ENCODE measurements at places on chromosomes 7 and 10.
A peak's percentile ranks its signal among the peaks of the same experiment; 100 is the strongest.

GRCh38 chr7:33794419-33794818 is 110.9 kb upstream of the BMPER start:
- DNase-seq: no peak

DNA sequence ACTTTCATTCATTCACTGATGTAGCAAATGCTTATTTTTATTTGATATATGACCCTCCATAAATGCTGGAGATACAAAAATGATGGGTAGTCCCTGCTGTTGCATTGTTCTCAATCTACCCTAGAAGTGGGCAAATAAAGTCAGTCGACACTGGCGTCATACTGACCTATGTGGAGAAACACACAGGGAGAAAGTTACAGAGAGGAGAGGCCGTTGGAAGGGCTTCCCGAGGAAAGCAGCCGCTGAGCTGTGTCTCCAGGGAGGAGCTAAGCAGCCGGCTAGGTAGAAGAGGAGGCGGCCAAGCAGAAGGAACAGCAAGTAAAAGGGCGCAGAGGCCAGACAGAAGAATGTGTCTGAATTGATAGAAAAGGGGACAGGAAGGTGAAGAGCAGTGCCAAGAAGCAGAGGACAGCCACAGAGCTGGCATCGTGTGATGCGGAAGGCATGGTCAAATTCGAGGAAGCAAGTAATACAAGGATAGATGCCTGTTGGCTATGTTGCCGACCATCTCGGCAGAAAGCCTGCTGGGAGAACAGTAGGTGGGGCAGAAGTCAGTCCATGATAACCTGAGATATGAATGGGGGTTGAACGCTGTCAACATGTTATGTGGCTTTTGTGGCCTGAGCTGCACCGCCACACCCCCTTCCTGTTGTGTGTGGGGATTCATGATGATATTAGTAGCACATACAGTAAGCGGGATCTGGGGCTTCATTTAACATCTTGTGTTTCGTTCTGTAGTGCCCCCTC is 25.9 kb downstream of the ST8SIA6 start:
- DNase-seq: no peak

- no peak for DNase-seq
Measured at GRCh38 chr10:59587083-59587755, 122.4 kb downstream of the SLC16A9 start.

GRCh38 chr10:18976696-18977251 is 71.8 kb upstream of the MALRD1 start:
- no peak for DNase-seq

- DNase-seq: peak; percentile 49
Measured at GRCh38 chr10:60203993-60204618, 185.6 kb downstream of the ANK3 start.

DNA sequence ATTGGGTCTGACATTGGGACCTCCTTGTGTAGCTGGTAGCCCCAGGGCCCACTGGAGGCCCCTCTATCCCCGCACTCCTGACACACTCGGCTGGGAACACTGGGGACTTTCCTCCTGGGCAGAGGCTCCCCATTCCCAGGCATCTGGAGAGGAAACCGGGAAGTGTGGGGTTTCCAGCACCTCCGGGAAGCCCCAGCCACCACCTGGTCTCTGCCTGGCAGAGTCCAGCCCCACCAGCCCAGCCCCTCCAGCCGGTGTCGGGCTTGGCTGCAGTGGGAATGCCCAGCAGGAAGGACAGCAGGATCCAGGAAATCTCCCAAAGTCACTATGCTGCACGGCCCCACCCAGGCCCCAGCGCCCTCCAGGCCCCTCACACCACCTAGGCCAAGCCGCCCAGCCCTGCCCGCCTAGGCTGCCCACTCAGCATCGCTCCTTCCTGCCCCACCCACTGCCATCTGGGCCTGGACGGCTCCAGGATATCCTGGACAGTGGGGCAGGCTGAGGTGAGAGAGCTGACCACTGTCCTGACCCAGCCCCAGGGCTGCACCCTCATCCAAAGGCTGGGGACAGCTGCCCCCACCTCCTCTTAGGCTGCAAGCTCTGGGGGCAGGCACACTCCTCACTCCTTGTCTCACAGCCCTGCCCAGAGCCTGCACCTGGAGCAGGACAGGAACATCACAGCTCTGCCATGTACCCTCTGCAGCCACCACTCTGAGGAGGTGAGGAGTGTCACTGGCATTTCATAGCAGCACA is 11.8 kb downstream of the RASGEF1A start:
- DNase-seq: no peak

- no peak for DNase-seq
Measured at GRCh38 chr7:117791877-117792780, 81.1 kb downstream of the CTTNBP2 start.

DNA sequence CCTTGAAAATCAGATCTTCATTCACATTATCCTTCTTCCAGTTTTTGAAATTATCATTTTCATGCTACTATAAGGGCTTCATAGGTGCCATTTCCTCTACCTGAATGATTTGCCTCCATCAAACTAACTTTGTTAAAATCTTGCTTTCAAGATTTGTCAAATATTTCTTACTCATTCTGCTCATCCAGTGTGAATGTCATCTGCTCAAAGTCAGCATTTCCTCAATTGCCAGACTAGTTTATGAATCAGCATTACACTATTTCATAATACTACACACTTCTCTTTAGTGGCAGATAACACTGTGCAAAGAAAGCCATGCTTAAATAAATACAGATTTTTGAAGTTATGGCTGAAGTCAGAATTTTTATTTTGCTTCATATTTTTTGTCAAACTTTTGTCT is 21.3 kb upstream of the LIPF start:
- no peak for DNase-seq

DNA sequence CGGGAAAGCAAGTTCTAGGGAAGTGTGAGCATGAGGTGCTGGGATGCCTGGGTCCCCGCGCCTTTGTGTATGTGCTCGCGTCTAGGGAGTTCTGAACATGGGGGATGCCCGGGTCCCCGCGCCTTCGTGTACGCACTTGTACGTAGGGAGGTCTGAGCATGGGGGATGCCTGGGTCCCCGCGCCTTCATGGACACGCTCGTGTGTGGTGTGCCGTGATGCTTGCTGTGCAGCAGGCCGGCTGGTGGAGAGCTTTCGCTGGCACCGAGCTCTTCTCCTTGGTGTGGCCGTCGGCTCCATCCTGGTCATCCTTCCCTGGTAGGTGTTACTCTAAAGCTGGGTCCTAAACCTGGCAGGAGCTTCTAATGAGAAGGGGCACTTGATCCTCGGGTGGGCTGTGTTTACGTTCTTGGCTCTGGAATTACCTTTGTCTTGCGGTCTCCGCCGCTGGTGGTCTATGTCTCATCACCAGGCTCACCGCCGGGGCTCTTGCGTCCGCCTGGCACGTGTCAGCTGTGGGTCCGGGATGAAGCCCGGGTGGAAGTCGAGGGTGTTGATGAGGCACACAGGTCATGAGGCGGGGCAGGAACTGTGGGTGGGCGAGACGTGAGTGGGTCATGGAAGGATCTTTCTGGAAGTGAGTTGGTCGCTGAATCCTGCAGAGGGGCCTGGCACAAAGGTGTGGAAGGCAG is 63.5 kb downstream of the DNAJB6 start:
- DNase-seq: no peak

DNA sequence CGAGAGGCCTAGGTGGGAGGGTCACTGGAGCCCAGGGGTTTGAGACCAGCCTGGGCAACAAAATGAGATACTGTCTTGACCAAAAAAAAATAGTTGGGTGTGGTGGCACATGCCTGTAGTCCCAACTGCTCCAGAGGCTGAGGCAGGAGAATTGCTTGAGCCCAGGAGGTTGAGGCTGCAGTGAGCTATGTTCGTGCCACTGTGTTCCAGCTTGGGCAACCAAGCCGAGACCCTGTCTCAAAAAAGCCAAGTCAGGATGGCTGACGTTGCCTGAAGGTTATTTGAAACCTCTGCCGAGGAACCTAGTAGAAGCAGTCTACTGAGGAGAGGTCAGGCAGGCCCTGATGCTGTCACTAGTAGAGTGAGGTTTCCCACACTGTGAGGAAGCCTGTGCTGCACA is 22.8 kb downstream of the DNAJB6 start:
- DNase-seq: no peak

DNA sequence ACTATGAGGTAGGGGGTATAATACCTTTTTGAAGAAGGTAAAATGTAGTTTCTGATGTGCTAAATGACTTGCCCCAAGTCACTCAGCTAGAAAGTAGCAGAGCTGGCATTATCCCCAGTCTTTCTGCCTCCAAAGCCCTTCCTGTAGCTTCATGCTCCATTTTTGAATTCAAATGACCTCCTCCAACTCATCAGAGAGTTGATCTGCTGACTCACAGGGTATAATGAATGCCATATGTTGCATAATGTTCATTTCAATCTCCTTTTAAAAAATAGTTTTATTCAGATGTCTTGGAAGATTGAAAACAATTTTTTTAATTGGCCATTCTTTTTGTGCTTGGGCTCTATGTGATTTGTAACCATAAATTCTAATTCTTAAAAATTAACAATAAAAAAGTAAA is 272.8 kb upstream of the IMMP2L start:
- peak; percentile 58 for DNase-seq

DNA sequence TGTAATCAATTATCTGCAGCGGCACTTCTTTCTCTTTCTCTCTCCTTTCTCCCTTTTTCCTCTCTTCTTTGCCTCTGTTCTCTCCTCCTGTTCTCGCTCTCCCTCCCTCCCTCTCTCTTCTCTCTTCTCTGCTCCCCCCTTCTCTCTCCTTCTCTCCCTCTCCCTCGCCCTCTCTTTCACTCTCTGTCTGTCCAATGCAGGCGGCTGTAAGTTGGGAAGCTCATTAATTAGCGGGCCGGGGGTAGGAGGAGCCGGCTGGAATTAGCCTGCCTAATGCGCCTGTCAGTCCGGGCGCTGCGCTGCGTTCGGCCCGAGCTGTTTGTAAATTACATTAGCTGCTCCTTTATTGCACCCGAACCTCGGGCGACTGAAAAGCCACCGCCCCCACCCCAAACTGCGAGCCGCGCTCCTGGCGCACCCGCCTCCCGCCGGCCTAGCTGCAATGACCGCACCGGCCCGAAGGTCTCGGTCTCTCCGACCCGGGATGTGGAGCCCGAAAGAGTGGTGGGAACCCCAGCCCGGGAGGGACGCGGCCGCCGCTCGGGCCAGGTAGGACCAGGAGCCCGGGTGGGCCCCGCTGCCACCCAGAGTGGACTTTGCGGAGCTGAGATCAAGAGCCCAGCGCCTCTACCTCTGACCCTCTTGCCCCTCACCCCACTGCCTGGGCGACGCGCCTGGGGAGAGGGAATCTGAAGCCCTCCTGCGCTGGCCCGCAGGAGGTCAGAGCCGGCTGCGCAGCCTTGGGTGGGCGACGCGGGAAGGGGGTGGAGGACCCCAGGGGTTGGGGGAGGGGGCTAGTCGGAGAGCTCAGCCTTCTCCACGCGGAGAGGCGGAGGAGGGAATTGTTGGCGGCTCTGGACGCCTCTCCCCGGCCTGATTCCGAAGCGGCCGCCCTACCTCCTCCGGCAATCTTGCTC is at the start of gene LBX1:
Gene LBX1 (minus strand): TSS at position 198 of the 917 bp plus-strand sequence. CDS start 648 bp downstream, outside the sequence.
- no peak for DNase-seq

DNA sequence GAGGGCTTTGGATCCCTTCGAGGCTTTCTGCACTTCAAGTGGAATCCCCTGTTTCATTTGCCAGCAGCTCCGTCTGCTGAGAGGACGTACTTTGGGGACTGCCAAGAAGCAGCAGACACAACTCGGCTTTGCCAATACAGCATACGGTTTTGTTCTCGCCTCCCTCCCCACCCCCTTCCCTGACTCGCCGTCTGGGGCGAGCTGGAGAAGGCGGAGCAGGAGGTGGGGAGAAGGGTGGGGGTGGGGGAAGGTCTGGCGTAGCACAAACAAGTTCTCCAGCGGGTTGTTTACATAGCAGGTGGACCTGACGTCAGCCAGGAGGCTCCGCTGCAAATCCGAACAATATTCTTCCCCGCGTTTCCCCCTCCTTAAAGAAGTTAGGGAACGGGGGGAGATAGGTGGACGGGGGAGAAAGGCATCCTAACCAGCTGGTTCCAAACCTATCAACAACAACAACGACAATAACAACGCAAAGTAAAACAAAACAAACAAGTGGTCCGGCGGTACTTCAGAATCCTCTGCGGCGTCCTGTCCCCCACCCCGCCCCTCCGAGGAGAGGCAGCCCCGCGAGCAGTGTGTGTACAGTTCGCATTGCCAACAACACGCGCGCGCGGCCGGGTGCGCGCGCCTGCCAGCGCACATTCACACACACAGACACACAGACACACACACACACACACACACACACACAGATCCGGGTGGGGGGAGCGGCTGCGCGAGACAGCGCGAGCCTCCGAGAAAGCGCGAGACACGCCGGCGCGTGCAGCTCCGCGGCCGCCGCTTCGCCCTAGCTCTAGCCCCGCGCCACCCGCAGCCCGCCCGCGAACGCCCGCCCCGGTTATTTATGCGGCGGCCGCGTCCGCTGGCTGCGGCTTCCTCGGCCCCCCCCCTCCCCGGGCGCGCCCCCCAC is 167.0 kb upstream of the PPP1R3A start:
- peak; percentile 96 for DNase-seq
